ENCODE measurements at places on chromosomes 5 and 9.
A peak's percentile ranks its signal among the peaks of the same experiment; 100 is the strongest.

DNA sequence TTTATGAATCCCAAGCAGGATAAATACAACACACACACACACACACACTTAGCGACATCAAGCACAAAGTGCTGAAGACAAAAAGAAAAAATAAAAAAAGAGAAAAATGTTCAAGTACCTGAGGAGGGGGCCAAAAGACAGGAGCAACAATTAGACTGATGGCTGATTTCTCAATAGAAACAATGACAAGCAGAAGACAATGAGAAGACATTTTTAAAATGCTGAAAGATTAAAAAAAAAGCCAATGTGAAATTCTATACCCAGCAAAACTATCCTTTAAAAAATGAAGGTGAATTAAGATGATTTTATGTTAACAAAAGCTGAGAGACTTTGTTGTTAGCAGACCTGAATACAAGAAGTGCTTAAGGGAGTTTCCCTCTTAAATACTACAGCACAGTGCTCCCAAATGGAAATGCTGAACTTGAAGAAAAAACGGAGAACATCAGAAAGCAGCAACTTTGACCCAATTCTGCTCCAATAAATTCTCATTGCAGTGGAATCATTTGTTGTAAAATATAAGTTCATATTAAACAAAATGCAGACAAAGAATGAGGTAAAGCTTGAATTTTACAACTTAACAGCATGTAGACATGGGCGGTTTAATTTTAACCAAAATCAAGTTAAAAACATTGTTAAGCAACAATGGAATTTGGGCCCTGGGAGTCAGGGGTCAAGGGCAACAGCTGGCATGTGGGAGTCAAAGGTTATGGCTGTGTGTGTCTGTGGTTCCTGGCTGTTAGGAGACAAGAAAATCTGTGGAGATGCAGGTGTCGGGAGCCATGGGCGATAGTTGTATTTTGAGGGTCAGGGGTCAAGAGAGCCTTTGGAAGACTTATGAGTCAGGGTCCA lies 776 bp upstream of the RANBP17 start:
- DNase-seq = no peak

DNA sequence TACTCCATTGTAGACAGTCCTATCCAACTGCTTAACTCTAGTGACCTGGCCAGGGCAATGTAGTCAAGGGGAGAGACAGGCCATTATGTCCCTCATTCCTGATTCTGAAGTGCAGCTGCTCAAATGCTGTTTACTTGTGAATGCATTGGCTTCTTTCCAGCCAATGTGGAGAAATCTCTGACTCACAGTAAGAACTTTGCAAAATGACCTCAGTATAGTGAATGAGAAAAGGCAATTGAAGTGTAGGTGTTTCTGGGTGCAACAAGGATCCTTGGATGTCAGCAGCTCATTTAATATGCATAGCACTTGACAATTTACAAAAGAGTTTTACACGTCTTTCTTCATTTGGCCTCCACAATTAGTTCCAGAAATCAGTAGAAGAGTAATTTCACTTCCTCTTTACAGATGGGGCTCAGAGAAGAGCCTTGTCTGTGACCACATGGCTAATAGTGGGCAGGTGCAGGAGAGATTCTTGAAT lies 367.2 kb downstream of the OSTF1 start:
- peak; percentile 28 for DNase-seq

GRCh38 chr9:115213818-115214334 lies 95.9 kb upstream of the TNC start:
- DNase-seq = peak; percentile 80

DNA sequence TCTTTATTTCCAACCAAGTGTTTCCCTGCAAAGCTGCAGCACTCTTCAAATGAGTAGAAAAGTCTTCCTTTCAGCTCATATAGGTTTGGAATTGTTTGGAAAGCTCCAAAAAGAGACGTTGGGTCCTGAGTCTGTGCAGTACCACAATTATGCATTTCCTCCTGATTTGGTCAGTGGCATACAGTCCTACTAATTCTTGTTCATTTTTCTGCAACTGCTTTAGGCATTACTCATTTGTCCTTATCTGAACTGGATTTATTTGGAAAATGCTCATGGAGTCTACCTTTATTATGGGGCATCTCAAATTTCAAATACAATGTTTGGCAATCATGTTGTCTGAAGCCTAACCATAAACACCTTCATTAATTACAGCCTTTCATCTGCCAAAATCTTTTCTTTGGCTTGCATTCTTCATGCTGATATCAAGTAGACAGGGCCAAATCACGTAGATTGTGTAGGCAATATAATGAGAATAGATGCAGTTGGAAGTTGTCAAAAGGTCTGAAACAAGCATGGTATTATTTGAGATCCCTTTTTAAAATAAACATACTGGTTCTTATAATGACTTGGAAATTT lies 232.8 kb downstream of the TLE1 start:
- peak; percentile 74 for DNase-seq

DNA sequence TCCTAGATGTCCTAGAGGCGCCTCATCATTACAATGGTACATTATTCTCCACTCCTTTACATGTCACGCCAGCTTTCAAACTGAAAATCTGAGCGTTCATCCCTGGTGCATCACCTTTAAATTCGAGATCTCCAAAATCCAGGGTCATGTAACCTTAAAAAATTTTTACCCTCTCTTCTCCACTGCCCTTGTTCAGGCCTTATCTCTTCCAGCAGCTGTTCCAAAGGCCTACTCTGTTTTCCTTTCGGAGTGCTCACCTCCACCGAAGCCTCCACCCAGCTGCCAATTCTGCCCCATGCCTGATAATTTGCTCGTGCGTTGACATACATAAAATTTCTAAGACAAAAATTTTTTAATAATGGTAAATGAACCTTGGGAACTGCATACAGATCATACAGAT lies 950 bp upstream of the MSH3 start:
- no peak for DNase-seq

DNA sequence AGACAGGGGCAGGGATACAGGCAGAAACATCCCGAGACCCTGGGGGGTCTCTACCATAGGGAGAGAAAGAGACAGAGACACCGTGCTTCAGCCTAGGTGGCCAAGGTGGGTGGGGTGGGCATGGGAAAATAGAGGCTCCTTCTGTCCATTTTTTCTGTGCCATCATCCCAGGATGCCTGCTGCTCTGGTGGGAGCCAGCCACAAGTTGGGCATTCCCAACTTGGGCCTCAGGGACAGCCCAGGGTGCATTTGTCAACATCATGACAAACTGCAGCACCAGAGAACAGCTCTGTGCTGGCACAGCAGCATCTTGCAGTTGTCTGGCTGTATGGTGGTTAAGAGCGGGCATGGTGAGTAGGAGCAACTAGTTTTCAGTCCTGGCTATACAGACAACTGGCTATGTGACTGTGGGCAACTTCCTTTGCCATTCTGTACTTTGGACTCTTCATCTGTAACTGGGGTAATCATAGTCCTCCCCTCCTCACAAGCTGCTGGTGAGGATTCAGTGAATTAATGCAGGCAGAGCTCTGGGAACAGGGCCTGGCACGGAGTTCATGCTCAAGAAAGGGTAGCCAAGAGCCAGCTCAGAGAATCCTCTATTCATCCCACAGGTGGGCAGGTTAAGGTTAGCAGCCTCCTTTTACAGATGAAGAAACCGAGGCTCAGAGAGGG lies 100.4 kb downstream of the RGS3 start:
- no peak for DNase-seq

GRCh38 chr9:133119846-133120500 lies 1.1 kb downstream of the RALGDS start:
- no peak for DNase-seq

GRCh38 chr5:95712347-95712958 lies 18.7 kb upstream of the RHOBTB3 start:
- DNase-seq = peak; percentile 43

DNA sequence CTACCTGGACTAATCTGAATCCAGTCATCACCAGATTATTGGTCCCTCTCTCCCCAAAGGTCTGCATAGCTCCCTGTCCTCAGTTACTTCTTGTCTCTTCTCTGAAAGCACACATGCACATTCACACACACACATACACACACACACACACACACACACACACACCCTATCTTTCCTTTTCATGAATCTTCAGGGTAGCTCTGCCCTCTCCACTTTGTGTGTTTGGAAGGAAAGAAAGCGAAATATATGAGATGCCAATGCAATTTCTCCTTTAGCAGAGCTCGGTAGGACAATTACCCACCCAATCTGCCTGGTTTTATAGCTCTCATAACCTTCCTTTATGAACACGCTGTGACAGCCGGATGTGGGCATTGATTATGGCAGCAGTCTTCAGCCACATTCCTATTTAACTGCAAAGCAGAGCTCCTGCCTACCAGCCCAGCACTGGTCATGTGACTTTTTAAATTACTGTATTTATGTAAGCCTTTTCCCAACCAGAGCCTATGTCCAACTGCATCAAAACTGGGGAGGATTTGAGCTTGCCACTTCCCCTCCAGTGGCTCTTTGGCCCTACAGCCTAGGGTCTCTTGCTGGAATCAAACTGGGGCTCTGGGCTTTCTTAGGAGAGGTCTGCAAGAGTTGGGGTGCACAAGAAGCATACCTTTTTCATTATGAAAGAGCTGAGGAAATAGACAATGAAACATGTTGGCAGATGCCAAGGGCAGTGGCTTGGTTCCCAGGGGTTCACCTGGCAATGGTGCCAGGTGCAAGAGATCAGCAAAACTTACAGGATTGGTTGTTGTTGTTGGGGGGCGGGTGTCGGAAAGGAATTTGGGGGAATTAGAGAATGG lies 20.8 kb upstream of the MATR3 start:
- DNase-seq = no peak

GRCh38 chr9:120536949-120537640 lies 42.9 kb downstream of the CDK5RAP2 start:
- no peak for DNase-seq

DNA sequence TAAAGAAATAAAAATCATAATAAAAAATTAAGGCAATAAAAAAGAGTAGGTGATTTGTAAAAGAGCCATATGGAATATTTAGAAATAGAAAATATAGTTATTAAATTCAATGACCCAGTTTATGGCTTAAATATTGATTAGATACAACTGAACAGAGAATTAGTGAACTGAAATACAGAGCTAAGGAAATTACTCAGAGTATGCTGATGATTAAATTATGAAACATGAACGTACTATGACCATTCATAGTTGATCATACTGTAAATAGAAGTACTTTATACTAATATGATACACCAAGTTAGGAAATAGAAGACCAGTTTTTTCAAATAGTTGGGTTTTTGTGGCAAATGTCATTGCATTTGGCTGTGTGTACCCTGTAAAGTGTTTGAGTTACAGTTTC lies 194.5 kb downstream of the CWC27 start:
- DNase-seq = no peak

- DNase-seq = peak; percentile 68
Measured at GRCh38 chr5:73311291-73312110, 137.1 kb downstream of the FOXD1 start.

GRCh38 chr9:71441266-71441665 lies 319.8 kb upstream of the TRPM3 start:
- DNase-seq = no peak

- peak; percentile 57 for DNase-seq
Measured at GRCh38 chr9:128001779-128002298, 21.1 kb upstream of the EEIG1 start.

DNA sequence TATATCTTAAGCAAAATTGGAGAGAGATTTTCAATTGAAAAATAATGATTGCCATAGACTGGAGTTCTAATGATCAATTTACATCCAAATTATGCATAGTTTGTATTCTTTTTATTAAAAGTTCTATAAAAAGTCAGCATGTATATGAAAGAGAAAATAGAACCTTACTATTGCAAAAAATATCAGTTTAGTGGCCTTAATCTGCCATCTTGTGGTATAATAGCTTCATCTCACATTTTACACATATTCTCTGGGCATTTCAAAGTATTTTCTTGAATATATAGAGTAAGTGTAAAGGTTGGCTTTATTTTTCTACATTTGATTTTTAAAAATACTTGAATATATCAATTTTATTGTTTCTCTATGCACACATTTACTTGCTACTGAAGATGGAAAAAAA lies 1858.6 kb upstream of the CDH9 start:
- DNase-seq = peak; percentile 8

DNA sequence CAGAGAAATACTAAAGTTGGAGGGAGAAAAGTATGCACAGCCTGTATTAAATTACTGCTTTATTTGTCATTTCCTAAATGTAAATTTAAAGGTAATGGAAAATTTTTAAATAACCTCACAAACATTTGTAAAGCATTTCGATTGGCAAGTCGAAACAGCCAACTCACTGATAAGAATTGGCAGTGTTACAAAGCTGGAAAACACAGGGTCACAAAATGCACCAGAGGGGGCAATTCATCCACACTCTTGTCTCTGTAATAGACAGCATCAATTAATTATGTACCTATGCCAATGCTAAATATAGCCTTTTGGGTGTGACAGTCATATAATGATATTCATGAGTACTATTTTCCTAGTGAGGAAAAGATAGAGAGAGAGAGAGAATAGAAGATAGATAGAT lies 140.6 kb upstream of the PRLR start:
- no peak for DNase-seq

DNA sequence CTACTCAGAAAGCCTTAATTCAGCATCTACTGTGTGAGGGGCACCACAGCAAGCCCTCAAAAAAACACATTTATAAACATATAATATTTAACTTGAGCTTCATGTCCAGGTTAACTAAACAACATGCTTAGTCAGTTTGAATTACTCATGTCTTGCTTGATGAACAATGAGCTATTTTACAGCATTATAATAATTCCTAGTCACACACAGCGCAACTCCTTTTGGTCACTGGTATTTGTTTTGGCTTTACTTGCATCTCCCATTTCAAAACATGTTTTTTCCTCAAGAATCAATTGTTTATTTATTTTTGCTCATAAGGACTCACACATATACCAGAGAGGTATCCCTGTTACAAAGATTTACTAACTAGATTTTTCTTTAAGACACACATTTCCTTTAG lies 616.7 kb upstream of the DAB2 start:
- DNase-seq = no peak

GRCh38 chr9:81620002-81620390 lies 69.4 kb downstream of the TLE1 start:
- DNase-seq = no peak

- DNase-seq = peak; percentile 75
Measured at GRCh38 chr9:132901858-132902831, 23.4 kb downstream of the SPACA9 start.

DNA sequence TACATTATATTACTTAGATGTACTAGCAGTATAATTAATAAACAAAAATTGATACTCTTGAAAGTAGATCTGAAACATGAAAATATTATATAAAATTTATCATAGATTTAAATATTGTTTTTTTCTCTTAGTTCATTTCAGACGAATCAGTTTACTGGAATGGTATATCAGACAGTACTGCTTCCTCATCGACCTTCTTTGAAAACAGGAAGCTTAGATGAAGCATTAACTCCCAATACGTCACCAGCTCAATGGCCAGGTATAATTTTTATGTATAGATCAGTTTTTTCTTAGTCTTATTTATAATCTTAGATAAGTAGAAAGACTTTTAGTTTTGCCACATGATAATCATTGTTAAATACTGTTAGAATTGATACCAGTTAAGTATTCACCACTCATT lies 106.3 kb downstream of the DMXL1 start:
- DNase-seq = no peak

DNA sequence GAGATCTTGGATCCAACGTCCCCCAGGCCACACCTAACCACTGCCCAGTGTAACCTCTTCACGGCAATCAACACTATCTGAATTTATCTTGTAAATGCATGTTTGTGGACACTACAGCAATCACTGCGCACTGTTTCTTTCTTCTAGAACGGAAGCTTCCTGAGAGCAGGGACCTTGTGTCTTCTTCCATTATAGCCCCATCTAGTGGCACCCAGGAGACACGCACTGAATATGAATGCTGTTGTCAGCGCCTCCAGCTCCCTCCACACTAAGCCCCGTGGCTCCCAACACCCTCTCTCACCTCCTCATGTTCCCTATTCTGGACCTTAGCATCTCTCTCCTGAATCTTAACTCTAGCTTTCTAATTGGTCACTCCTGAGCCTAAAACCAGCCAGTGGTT lies 72.7 kb downstream of the SMIM23 start:
- no peak for DNase-seq

Measured in astrocyte of the cerebellum (primary cell).